Astrocyte (in vitro differentiated cells and primary cell): ENCODE measurements at places on chromosomes 2 and 18. TPM values are rescaled to one million over a fixed set of nuclear protein-coding genes. Genes with fewer than 3 reads are reported as not detected.

GPR75 gene
- total RNA-seq = 4.0 and 5.0 TPM in 2 replicates

C2orf66 gene
- 0.29 and 0.54 TPM in 2 replicates for total RNA-seq

GPR39 gene
- 4.0 and 4.4 TPM in 2 replicates for total RNA-seq

IL36RN gene
- 0.14 TPM in 1 of 2 replicates, not detected in the other for total RNA-seq

EHD3 gene
- total RNA-seq = 20.9 and 25.0 TPM in 2 replicates

SLC25A12 gene
- 18.1 and 19.7 TPM in 2 replicates for total RNA-seq

PLB1 gene
- total RNA-seq = 0.98 and 1.9 TPM in 2 replicates

SLC9A4 gene
- 0.07 and 0.09 TPM in 2 replicates for total RNA-seq

NPAS2 gene
- 5.5 and 5.8 TPM in 2 replicates for total RNA-seq

EPB41L3 gene
- 92.3 and 97.0 TPM in 2 replicates for total RNA-seq

TUBA4B gene
- not detected in 2 replicates for total RNA-seq

CDH2 gene
- total RNA-seq = 326 and 363 TPM in 2 replicates

IL36B gene
- total RNA-seq = not detected in 2 replicates

DNA sequence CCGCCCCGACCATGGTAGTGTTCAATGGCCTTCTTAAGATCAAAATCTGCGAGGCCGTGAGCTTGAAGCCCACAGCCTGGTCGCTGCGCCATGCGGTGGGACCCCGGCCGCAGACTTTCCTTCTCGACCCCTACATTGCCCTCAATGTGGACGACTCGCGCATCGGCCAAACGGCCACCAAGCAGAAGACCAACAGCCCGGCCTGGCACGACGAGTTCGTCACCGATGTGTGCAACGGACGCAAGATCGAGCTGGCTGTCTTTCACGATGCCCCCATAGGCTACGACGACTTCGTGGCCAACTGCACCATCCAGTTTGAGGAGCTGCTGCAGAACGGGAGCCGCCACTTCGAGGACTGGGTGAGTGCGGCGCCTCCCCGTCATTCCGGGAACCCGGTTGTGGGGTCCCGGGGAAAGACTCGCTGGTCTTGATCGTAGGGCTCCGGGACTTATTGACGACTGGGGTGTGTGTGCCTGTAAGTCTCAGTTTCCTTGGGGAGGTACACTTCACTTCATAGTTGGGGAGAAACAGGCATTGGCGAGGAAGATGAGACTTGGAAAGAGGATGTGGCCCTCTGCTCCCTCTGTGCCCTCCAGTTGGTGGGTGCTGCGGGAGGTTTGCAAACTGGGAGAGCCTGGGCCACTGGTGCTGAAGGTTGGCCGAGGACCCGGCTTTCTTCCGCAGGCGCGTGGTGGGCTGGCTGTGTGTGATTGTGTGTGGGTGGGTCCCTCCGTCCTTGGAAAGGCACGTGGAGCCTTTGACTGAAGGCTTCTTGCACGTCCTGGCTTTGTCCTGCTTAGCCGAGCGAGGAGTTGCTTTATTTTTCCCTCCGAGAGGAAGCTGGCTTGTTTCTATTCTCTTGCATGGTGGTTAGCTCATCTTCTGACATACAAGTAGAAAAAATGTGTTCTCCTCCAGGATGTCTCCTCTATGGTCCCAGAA is 886 bp downstream of the PRKCE start:
- no peaks in the 10 kb centered on the region for H3K36me3 ChIP-seq
- H3K27me3 ChIP-seq = no peaks in the 10 kb centered on the region
- peak; percentile 38 for DNase-seq
- no peak overlapping the region for H3K27ac ChIP-seq
- H3K4me3 ChIP-seq = peak overlapping the region; percentile 92

- no peak overlapping the region for H3K27ac ChIP-seq
- DNase-seq = no peak
- no peaks in the 10 kb centered on the region for H3K4me1 ChIP-seq
- H3K36me3 ChIP-seq = no peaks in the 10 kb centered on the region
- H3K4me3 ChIP-seq = no peak overlapping the region
- H3K27me3 ChIP-seq = no peaks in the 10 kb centered on the region
These were observed 613.2 kb upstream of the ACVR2A start for GRCh38 chr2:147231607-147232006.

GRCh38 chr2:941871-942270 is 8.8 kb upstream of the SNTG2 start:
- H3K27me3 ChIP-seq = no peaks in the 10 kb centered on the region
- H3K36me3 ChIP-seq = no peaks in the 10 kb centered on the region
- no peak overlapping the region for H3K4me3 ChIP-seq

- no peak for DNase-seq
- no peak overlapping the region for H3K4me3 ChIP-seq
- H3K4me1 ChIP-seq = no peaks in the 10 kb centered on the region
- H3K27ac ChIP-seq = no peak overlapping the region
These were observed 37.7 kb downstream of the COBLL1 start for GRCh38 chr2:164803776-164804466.

- H3K36me3 ChIP-seq = no peaks in the 10 kb centered on the region
- H3K4me1 ChIP-seq = no peaks in the 10 kb centered on the region
- no peak for DNase-seq
- no peaks in the 10 kb centered on the region for H3K27me3 ChIP-seq
- H3K4me3 ChIP-seq = no peak overlapping the region
These were observed 38.2 kb downstream of the TPO start for GRCh38 chr2:1451422-1451821.

DNA sequence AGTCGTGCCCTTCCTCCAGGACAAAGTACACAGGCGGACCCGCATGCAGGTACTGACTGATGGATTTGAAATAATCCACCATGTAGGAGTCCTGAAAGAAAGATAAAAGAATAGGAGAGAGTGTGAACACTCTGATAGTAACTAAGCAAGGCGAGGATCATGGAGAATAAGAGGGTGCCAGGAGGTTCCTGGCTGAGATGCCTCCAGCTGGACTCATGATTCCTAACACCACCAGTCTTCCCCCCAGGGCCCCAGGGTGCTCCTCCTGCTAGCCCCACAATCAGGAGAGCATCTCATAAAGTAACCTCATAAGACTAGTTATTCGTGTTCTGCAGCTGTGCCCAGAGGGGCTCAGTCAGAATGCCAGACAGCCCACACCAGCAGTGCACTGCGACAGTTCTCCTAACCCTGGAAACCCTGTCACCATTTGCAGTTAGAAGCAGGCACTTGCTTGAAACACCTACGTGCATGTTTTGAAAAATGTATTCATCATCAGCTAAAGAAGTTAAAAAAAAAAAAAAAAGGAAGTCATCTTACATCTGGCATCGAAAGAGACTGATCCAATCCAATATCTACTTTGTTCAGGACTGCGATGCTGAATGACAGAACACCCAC is 36.7 kb downstream of the RMC1 start:
- peaks cover 47% of the 10 kb centered on the region for H3K36me3 ChIP-seq
- DNase-seq = no peak
- H3K27ac ChIP-seq = no peak overlapping the region
- H3K4me3 ChIP-seq = no peak overlapping the region
- no peaks in the 10 kb centered on the region for H3K4me1 ChIP-seq
- no peaks in the 10 kb centered on the region for H3K27me3 ChIP-seq

GRCh38 chr2:188622601-188623260 is 331.1 kb downstream of the GULP1 start:
- DNase-seq = peak; percentile 14
- no peak overlapping the region for H3K4me3 ChIP-seq
- H3K4me1 ChIP-seq = peaks cover 6% of the 10 kb centered on the region
- H3K27ac ChIP-seq = no peak overlapping the region

DNA sequence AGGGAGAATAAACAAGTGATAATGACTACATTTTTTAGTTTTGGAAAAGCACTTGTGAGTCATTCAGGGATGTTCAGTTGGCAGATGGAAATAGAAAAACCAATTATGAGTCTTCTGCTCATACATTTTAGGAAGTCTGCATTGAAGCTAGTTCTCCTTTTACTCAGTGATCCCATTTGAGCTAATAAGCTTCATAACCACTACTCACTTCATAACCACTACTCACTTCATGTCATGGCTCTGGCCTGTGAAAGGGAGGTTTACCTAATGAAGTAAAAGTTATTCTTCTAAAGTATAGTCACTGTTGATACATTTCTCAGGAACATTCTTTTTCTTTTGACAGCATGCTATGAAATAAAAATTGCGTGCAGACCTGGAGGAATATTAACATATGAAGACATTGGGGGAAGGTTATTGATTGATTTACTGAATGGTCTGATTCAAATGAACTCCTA is 948.7 kb downstream of the TSN start:
- no peak overlapping the region for H3K4me3 ChIP-seq
- no peaks in the 10 kb centered on the region for H3K4me1 ChIP-seq
- no peak for DNase-seq
- no peaks in the 10 kb centered on the region for H3K27me3 ChIP-seq

DNA sequence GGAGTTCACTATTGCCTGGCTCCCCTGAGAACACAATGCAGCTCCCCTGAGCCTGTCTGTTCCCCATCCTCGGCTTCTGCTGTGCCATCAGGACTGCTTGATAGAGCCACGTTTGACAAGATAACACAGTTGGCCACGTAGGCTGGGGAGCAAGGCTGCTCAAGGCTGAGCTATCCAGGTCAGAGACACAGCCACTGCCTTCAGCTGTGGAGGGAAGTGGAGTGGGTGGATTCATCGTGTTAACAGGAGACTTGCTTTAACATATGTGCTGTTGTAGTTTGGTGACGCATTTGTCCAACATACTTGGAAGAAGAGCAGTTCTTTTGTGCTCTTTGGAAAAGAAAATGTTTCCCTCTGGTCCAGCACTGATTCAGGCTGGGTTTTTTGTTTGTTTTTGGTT is 68.8 kb downstream of the WDSUB1 start:
- DNase-seq = no peak
- no peak overlapping the region for H3K27ac ChIP-seq
- H3K4me1 ChIP-seq = no peaks in the 10 kb centered on the region
- peaks cover 33% of the 10 kb centered on the region for H3K36me3 ChIP-seq
- no peaks in the 10 kb centered on the region for H3K27me3 ChIP-seq

GRCh38 chr2:164826293-164827243 is 15.1 kb downstream of the COBLL1 start:
- H3K4me3 ChIP-seq = no peak overlapping the region
- no peaks in the 10 kb centered on the region for H3K4me1 ChIP-seq
- H3K27ac ChIP-seq = no peak overlapping the region
- no peak for DNase-seq

GRCh38 chr2:223772363-223772762 is 65.0 kb downstream of the AP1S3 start:
- no peaks in the 10 kb centered on the region for H3K4me1 ChIP-seq
- H3K4me3 ChIP-seq = no peak overlapping the region
- no peak overlapping the region for H3K27ac ChIP-seq
- H3K27me3 ChIP-seq = no peaks in the 10 kb centered on the region

GRCh38 chr18:63936156-63936931 is 12.8 kb upstream of the HMSD start:
- no peaks in the 10 kb centered on the region for H3K36me3 ChIP-seq
- no peak overlapping the region for H3K27ac ChIP-seq
- peak; percentile 38 for DNase-seq
- H3K4me1 ChIP-seq = no peaks in the 10 kb centered on the region

GRCh38 chr2:231041061-231041689 is 3.9 kb downstream of the C2orf72 start:
- DNase-seq = no peak
- H3K27ac ChIP-seq = no peak overlapping the region
- H3K4me3 ChIP-seq = no peak overlapping the region
- no peaks in the 10 kb centered on the region for H3K36me3 ChIP-seq

- no peaks in the 10 kb centered on the region for H3K4me1 ChIP-seq
- no peaks in the 10 kb centered on the region for H3K27me3 ChIP-seq
- H3K4me3 ChIP-seq = no peak overlapping the region
- peak; percentile 17 for DNase-seq
- no peaks in the 10 kb centered on the region for H3K36me3 ChIP-seq
These were observed 770 bp downstream of the UPP2 start for GRCh38 chr2:158102446-158102845.

GRCh38 chr2:144027593-144027992 is 492.3 kb downstream of the ZEB2 start:
- no peaks in the 10 kb centered on the region for H3K36me3 ChIP-seq
- no peaks in the 10 kb centered on the region for H3K27me3 ChIP-seq
- DNase-seq = no peak
- no peak overlapping the region for H3K4me3 ChIP-seq
- no peaks in the 10 kb centered on the region for H3K4me1 ChIP-seq

- H3K27ac ChIP-seq = peak overlapping the region; percentile 29
- peak; percentile 66 for DNase-seq
- no peaks in the 10 kb centered on the region for H3K36me3 ChIP-seq
- peaks cover 25% of the 10 kb centered on the region for H3K4me1 ChIP-seq
- H3K27me3 ChIP-seq = peaks cover 44% of the 10 kb centered on the region
These were observed 4.2 kb upstream of the POU3F3 start for GRCh38 chr2:104849618-104850141.

GRCh38 chr2:182110347-182110746 is 124.7 kb downstream of the PPP1R1C start:
- no peak for DNase-seq
- no peak overlapping the region for H3K27ac ChIP-seq
- H3K36me3 ChIP-seq = no peaks in the 10 kb centered on the region
- H3K27me3 ChIP-seq = no peaks in the 10 kb centered on the region
- H3K4me1 ChIP-seq = no peaks in the 10 kb centered on the region

GRCh38 chr18:63858456-63858855 is 29.0 kb upstream of the SERPINB2 start:
- H3K4me3 ChIP-seq = no peak overlapping the region
- no peaks in the 10 kb centered on the region for H3K36me3 ChIP-seq
- no peaks in the 10 kb centered on the region for H3K4me1 ChIP-seq
- no peak overlapping the region for H3K27ac ChIP-seq
- H3K27me3 ChIP-seq = no peaks in the 10 kb centered on the region

DNA sequence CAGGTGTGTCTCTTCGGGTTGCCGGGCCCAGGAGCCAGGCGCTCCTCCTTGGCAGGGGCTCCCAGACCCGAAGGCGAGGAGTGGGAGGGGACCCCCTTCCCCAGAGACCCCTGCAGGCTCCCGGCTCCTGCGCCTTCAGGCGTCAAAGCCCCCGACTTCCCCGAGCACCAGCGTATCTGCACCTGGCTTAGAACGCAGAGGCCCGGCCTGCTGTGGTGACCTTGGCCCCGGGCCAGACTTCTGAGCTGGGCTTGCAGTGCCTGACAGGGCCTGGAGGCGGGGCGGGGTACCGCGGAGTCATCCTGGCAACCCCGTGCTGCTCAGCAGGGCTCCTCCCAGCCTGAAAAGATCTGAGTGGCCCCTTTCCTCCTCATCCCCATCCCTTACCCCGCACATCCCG is 27.0 kb downstream of the SKA1 start:
- no peaks in the 10 kb centered on the region for H3K36me3 ChIP-seq
- no peaks in the 10 kb centered on the region for H3K4me1 ChIP-seq
- no peak overlapping the region for H3K4me3 ChIP-seq
- peaks cover 15% of the 10 kb centered on the region for H3K27me3 ChIP-seq
- DNase-seq = peak; percentile 2

- H3K4me1 ChIP-seq = no peaks in the 10 kb centered on the region
- H3K27ac ChIP-seq = no peak overlapping the region
- no peaks in the 10 kb centered on the region for H3K36me3 ChIP-seq
- DNase-seq = peak; percentile 67
These were observed 166.1 kb upstream of the OTX1 start for GRCh38 chr2:62884514-62884913.

DNA sequence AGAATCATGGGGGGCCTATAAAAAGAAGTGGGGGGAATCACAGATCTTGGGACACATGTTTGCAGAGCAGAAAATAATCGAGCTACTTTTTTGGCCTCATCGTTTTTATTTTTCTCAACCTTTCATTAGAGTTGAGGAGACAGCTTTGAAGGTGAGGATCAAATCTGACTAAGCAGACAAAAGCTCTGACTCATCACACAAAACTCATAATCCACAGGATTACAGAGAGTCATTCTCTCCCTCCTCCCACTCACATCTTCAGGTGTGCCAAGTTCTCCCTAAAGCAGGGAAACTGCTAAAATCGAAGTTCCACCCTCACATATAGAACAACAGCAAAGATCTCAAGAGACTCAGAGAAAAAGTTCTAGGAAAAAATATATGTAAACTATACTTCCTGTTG is 15.6 kb downstream of the BAZ2B start:
- H3K4me3 ChIP-seq = no peak overlapping the region
- no peaks in the 10 kb centered on the region for H3K36me3 ChIP-seq
- no peaks in the 10 kb centered on the region for H3K27me3 ChIP-seq
- H3K4me1 ChIP-seq = peaks cover 8% of the 10 kb centered on the region
